HAP-1 (cell line): ENCODE measurements at places on chromosomes 5 and 9.

DNA sequence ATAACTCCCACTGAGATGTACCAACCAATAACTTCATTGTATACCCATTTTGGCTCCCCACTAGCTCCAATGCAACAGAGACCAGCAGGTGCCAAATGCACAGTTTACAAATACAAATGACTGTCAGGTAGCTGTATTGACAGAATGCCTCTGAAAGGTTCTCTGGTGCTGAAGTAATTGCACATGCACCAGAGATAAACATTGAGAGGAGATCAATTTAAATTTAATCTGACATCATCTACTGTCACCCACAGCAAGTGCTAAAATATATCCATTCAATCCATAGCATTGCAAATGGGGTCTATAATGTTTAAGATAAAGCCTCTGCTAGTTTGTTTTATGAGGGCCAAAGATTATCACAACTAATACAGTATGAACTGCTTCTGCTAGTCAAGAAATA is 80.2 kb downstream of the STX17 start:
- no peak for DNase-seq

GRCh38 chr5:4576161-4576748 is 563.9 kb upstream of the ADAMTS16 start:
- DNase-seq, result no peak

- no peak for DNase-seq
These were observed 436.3 kb upstream of the PAPPA start for GRCh38 chr9:115717298-115717697.

- peak; percentile 60 for DNase-seq
These were observed 84.1 kb upstream of the DMRT1 start for GRCh38 chr9:757246-757881.

DNA sequence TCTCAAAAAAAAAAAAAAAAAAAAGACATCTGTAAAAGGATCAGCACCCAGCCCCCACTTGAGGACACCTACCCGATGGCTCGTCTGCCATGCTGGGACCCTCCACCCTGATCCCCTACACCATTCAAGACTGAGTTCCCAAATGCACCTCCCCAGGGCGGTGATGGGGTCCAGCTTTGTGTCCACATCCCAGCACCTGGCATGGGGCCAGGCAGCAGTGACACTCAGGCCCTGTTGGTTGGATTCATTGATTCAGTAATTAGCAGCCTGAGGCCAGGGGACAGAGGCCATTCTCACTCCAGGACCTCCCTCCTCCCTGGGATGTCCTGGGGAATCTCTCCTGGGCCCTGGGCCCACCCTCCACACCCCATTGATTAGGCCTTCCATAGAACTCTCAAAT is 88.8 kb upstream of the RUFY1 start:
- DNase-seq, result no peak

- no peak for DNase-seq
These were observed 68.7 kb upstream of the RNU6ATAC start for GRCh38 chr9:134233022-134233421.

DNA sequence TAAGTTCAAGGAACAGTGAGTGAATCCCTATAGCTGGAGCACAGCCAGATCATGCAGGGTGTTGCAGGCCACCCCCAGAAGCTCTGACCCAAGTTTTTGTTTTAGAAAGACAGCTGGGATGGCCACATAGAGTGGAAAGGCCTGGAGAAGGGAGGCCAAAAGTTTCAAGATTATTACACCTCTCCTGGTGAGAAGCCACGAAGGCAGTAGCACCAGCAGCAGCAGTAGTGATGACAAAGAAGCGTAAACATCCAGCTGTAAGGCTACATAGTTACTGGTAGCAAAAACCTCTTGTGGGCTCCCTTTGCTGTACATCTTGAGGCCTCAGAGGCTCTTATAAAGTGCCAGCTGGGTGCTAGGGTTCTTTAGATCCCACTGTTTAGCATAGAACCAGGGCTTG is 11.8 kb downstream of the ADAMTSL1 start:
- DNase-seq, result no peak

GRCh38 chr9:113600871-113601614 is 137.5 kb downstream of the RGS3 start:
- no peak for DNase-seq

- DNase-seq, result no peak
These were observed 16.0 kb downstream of the TRMO start for GRCh38 chr9:97906236-97906831.

DNA sequence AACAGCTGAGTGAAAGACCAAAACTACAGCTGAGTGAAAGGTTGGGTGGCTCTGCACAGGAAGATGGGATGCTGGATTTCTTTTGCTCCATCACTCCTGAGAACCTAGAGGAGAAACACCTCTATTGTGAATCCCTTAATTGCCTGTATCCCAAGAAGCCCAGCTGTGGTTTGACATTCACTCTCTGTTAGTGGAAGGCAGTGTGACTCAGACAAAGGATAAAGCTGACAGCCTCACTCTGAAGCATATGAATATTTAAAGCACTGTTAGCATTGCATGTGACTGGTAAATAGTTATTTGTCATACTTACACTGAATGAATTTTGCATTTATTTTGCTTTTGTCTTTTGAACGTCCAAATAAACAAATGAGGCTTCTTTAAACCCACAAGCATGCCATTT is 367.1 kb upstream of the RIOK2 start:
- peak; percentile 36 for DNase-seq

DNA sequence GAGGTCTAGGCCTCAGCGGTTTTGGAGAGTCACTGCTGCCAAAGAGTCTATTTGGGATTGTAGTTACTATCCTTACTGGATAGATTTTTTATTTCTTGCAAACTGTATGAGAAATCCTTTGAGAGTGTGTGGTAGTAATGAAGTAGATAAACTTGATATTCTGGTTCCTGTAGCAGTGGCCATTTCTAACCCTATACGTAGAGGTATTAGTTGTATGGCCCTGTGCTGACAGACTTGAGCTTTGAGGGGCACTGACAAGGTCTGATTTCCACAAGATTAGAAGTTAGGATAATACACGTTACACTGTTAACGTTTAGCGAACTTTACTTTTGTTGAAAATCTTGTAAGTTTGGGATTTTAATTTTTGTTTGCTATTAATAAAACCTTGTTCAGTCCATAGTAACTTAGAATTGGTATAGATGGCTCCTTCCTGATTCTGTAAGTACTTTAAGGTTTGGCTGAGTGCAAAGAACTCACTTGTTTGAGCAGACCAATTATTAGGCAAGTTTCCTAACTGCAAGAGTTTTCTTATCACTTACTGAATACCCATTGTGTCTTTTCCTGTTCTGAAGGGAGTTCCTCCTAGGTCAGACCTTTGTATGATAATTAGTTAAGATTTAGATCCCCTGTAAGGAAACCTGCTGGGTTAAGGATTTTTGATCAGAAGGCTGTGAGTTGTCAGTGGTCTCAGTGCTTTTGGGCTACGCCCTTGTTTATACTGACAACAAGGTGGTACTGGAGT is 31.4 kb downstream of the GCNT1 start:
- DNase-seq, result no peak

DNA sequence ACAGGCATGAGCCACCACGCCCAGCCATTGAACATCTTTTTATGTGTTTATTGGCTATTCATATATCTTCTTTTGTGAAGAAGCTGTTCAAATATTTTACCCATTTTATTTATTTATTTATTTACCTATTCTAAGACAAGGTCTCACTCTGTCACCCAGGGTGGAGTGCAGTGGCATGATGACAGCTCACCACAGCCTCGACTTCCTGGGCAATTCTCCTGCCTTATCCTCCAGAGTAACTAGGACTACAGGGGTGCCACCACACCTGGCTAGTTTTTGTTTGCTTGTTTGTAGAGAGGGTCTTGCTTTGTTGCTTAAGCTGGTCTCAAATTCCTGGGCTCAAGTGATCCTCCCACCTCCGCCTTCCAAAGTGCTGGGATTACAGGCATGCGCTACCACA is 33.5 kb downstream of the NAIF1 start:
- DNase-seq, result no peak

- DNase-seq, result no peak
These were observed 1.9 kb upstream of the GPR107 start for GRCh38 chr9:130051855-130052254.

GRCh38 chr9:20242510-20243189 is 379.6 kb downstream of the MLLT3 start:
- DNase-seq, result no peak

- peak; percentile 54 for DNase-seq
These were observed 1.1 kb downstream of the WDR5 start for GRCh38 chr9:134136996-134137299.

GRCh38 chr9:68625559-68625958 is 79.5 kb upstream of the PIP5K1B start:
- DNase-seq, result no peak

DNA sequence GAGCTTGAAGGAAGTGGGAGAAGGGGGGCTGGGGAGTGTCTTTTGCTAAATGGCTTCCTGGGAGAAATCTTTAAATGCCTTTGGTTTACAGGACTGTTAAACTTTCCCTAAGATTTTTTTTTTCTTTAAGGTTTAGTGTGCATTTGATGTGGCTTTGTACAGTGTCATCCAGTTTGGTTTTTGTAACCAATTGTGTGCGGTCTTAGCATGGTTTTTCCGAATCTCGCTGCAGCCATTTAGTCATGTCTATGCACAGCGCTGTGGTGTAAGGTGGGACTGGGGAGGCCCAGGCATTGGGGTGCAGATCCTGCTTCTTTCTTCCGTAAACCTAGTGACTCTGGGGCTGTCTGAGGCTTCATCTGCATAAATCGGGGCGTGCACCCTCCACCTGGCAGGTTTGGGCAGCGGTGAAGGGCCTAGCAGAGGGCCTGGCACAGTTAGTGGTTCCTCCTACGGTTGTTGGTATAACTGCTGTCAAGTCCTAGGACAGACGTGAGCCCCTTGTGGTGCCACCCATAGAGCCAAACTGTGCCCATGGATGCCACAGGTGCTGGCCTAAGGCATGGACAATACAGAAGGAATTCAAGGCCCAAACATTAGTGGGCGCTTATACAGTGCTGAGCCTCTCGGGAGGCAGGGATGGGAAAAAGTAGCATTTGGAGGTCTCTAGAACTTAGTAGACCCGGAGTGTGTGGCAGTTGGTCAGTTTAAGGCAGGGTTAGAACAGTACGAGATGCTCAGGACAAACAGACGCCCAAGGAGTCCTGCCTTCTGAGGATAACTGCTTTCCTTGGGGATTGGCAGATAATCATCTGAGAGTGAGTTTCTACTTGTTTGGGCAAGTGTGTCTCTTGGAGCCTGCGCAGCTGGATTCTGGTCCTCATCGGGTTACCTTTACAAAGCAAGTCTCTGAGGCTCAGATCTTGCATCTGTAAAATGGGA is 1.5 kb downstream of the PRRC2B start:
- DNase-seq, result no peak

DNA sequence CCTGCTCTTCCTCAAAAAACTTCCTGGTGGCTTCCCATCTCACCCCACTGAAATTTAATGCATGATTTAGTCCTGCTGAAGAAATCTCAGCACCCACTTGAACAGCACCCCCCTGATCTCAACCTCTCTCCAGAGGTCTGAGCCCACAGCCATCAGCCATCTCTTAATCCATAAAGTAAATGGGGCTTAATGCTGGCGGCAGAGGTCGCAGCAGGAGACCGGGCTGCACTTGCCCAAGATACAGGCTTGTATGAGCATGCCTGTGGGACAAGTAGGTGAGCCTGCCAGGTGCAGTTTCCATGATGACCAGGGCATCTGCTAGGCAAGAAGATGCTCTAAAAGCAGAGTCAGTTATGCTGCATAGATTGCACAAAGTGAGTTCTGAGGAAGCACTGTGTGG is 52.4 kb upstream of the CTXN3 start:
- no peak for DNase-seq
